ENCODE measurements at places on chromosomes 1 and 21.

GRCh38 chr1:238653693-238654321 lies 732.6 kb upstream of the CHRM3 start:
- DNase-seq: no peak

DNA sequence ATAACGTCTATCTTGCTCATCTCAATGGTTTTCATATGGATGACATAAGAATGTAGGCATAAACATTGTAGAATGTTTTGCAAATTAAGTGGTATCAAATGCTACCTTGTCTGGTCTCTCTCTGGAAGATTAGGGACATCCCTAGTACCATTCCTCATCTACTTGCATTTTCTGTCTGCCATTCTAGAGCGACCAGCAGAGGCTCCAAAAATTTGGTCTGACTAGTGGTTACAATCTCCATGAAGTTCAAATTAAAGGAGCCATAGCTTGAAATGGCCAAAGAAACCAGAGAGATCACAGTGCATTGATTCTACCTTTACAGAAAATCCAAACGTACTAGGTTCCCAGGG lies 1.1 kb downstream of the CD84 start:
- no peak for DNase-seq

DNA sequence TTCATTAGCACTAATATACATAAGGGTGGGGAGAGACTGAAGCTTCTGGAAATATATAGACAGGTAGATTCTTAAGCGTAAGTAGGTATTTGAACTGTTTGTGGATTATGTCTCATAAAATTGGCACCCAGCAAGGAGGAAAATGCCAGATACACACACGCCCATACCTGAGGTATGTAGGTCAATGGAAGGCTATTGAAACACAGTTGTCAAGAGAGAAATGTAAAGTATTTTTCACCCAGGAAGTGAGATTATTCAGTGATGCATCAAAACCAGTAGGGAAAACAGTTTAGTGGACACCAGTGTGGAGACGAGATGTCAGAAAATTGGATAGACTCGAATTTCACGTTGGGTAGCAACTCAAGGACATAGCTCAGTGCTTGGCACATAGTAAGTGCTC lies 4.7 kb upstream of the RSPH1 start:
- DNase-seq: no peak

- DNase-seq: no peak
Observed at GRCh38 chr1:18512883-18513282, 32.2 kb downstream of the KLHDC7A start.

- no peak for DNase-seq
Observed at GRCh38 chr1:200872446-200873115, at the start of gene GPR25. GPR25 (plus strand) TSS chr1:200872981; CDS start chr1:200873038, 57 bp downstream.

Measured in stromal cell of bone marrow (primary cell).